Stimulated activated CD8-positive, alpha-beta memory T cell treated with anti-CD3 and anti-CD28 coated beads, Interleukin-15, amount 100 ng/mL, for 24 hours (primary cell): ENCODE measurements at places on chromosomes 1 and 21.

GRCh38 chr1:27572019-27572678, 31.8 kb downstream of the AHDC1 start:
- no peak for DNase-seq

GRCh38 chr1:204634260-204634910, 51.2 kb downstream of the LRRN2 start:
- no peak for DNase-seq

DNA sequence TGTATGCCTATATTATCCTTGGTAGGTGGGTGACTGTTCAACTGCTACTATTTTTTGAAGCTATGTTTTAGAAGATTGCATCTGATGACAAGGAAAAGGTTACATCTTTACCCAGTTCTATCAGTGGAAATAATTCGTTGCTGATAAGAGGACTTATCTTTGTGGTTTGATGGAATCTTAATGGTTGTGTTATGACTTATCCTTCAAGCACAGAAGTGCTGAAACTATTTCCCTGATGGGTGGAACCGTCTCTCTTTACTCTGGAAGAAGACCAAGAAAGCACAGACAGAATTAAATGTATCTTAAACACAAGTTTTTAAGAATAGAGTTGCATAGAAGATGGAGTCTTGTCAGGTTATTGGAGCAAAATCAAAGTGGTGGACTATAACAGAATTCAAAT, 437.7 kb upstream of the KAZN start:
- DNase-seq: no peak

DNA sequence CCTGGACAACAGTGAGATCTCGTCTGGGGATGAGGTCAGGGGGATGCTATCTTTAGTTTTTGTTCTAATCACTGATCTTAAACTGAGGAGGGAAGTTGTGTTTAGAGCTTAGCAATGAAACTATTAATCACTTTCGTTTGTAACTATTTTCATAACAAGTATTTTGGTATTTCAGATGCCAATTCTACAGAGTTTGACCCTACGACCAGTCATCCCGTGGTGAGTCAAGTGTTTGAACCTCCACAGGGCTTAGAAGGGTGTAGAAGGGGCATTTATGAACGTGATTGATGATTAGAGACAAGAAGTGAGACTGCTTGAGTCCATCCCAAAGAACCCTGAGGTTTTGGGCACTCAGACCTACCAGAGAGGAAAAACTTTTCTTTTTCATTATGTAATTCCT, 15.6 kb downstream of the SLFNL1 start:
- no peak for DNase-seq

- no peak for DNase-seq
These were observed 85.7 kb upstream of the ABCD3 start for GRCh38 chr1:94332516-94332915.

DNA sequence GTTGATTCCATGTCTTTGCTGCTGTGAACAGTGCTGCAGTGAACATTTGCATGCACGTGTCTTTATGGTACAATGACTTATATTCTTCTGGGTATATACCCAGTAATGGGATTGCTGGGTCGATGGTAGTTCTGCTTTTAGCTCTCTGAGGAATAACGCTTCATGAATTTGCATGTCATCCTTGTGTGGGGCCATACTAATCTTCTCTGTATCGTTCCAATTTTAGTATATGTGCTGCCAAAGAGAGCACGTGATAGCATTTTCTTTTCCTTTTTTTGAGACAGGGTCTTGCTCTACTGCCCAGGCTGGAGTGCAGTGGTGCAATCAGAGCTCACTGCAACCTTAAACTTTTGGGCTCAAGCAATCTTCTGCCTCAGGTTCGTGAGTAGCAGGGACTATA, 24.9 kb upstream of the MAP1LC3C start:
- no peak for DNase-seq

GRCh38 chr1:60415696-60416095, 342.1 kb upstream of the C1orf87 start:
- DNase-seq: no peak

GRCh38 chr1:64942675-64943074, 23.7 kb downstream of the JAK1 start:
- DNase-seq: no peak

DNA sequence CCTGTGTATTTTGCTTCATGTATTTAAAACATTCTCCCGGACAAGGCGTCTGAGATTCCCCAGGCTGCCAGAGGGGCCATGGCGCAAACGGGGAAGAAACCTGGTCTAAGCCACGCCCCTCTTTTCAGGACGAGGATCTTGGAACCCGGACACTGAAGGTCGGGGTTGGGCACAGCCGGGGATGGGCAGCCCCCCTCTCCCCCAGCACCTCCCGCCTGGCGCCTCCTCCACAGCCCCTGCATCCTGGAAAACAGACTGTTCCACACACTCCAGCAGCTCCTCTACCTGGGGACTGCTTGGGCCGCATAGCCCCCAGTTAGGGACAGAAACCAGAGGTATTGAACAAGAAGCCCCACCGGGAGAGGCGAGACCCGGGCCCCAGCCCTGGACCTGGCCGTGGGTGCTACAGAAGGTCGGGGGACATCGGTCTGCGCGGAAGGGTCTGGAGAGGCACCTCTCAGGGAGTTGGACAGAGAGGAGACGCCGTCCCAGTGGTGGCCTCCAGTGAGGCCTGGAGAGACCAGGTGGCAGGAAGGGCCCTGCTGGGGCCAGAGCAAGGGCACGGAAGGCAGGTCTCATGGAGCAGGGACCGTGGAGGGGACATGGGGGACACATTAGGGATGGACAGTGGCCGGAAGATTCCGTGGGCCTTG, 5.4 kb downstream of the TP73 start:
- DNase-seq: no peak

DNA sequence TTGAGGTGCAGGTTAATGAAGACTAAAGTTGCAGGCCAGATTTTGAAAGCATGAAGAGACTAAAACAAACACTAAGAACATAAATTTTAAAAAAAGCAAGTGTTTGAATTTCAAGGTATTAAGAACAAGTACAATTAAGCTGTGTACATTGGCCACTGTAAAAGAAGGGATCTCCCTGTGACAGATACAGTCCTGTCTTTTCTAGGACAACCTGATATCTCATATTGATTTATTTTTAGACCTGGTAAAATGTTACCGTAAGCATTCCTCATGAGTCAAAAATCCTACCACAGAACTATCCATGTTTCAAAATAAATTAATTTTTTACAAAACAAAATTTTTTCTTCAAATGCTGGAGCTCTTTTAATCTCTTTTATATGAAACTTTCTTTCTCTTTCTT, 39.4 kb downstream of the SLC22A15 start:
- no peak for DNase-seq

- DNase-seq: no peak
These were observed 14.0 kb downstream of the SLC37A1 start for GRCh38 chr21:42527489-42528158.

DNA sequence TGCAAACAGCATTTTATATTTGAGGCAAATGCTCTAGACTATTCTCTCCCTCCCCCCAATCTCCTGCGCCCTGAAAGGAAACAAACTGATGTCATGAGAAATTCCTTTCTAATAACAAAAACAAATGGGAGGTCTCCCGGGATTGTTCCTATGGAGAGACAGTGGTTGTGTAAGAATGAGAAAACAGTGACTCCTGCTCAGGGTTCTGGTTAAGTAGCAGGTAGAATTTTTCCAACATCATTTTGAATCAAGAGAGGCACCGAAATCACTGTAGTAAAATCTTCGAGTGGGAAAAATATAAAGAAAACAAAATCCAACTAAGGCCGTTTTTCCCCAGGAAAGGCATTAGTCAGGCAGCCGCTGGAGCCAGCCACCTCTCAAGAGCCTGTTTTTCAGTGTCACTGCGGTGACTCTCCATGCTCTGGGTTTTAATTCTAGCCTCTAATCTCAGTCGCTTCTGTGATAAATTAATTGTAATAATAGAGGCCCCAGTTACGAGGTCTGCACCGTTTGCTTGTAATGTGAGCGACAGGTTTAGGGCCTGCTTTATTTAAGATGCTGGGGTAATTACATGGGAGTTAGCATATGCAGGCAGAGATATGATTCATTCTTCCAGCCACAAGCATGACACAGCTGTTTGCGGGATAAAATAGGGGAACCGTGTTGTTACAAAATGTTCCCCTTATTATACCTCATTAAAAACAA, 80.3 kb downstream of the RNF220 start:
- no peak for DNase-seq

GRCh38 chr1:196678510-196678884, 26.7 kb downstream of the CFH start:
- no peak for DNase-seq

DNA sequence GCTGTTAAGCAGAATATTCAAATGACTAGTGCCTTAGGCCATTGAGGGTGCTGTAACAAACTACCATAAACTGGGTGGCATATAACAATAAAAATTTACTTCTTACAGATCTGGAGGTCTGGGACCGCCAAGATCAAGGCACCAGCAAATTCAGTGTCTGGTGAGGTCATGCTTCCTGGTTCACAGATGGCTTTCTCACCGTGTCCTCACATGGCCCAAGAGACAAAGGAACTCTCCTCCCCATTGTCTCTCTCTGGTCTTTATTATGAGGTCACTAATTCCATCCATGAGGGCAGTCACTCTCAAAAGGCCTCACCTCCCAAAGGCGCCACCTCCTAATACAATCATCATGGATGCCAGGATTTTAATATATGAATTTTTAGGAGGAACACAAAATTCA, 127.3 kb downstream of the GABPA start:
- no peak for DNase-seq

GRCh38 chr1:5532811-5533210, 459.4 kb downstream of the NPHP4 start:
- no peak for DNase-seq

DNA sequence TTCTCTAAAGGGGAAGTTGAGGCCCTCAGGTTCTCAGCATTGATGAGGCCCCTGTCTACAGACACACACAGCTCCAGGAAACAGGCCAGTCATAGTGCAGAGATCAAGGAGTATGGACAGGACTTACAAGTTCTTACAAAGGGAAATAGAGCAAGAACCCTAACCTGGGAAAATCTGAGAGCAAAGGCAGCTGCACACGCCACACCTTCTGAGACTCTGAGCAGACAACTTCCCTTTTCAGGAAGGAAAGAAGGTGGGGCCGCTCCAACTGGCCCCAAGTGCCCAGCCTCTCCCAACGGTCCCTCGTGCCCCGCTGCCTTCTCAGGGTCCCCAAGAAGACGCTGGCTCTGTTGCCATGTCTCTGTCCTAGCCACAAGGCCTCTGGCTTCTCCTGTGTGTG, 3.6 kb downstream of the NOC2L start:
- DNase-seq: no peak

GRCh38 chr1:10528066-10529014, 53.6 kb downstream of the PEX14 start:
- DNase-seq: no peak

GRCh38 chr21:15706696-15707095, 23.1 kb upstream of the USP25 start:
- no peak for DNase-seq

DNA sequence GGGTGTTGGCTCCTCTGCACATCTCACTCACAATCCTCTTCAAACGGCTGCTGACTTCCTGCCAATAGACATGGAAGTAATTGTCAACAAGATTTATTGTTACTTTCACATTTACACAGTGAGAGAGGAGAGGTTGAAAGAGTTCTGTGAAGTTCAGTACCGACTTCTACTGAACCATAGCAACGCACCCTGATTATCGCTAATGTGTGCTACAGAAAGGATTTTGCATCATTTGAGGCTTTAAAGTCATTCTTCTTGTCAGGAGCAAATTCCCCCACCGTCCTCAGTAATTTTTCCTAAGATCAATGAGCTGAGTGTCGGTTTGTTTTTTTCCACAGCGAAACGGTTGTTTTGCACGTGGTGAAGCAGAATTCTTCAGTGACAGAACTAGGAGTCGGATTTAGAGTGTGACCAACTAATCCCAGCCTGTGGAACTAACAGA, 361.0 kb downstream of the ADGRL2 start:
- DNase-seq: no peak

DNA sequence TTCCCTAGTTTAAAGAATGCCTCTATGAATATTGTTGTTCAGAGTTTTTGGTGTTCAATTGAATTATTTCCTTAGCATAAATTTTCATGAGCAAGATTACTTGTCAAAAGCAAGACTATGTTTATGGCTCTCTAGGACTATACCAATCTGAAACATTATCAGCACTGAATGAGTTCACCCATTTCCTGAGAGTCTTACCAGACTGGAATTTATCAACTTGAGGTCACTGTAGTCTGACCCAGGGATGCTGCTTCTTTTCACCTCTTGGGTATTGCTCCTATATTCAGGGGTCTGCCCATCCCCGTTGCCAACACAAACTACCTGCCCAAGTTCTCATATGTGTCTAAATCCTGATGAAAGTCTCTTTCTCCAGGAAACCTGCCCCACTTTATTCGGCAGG, 42.6 kb downstream of the OPTC start:
- DNase-seq: no peak

DNA sequence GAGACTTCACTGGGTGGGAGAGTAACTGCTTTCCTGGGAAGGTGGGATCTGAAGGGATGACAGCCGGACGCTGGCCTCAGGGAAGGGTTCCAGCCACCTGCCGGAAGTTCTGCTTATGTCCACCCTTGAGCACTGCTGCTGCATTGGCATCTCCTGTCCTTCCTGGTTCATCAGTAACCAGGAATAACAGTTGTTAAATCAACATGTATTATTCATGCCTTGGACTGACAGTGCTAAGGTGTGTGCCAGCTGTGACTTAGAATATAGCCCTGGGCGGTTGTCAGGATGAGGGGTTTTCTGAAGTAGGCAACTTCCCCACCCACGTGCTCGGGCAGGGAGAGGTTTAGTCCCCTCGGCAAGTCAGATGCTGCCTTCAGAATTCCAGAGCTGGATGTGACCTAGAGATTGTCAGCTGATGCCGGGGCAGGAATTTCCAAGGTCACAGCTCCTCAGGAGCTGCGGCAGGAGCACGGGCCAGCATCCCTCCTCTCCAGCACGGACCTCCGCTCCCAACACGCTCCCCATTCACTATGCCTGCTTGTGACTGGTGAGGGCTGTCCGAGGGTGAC, 17.9 kb downstream of the CLDN14 start:
- DNase-seq: no peak

GRCh38 chr1:115649964-115650363, 8.2 kb downstream of the VANGL1 start:
- DNase-seq: no peak

- DNase-seq: no peak
These were observed 190.2 kb upstream of the ADAMTS5 start for GRCh38 chr21:27157097-27157496.

GRCh38 chr1:164688791-164689190, 129.8 kb downstream of the PBX1 start:
- no peak for DNase-seq

- no peak for DNase-seq
These were observed 58.4 kb upstream of the RUNX1 start for GRCh38 chr21:35107520-35107919.

- DNase-seq: no peak
These were observed 1.0 kb upstream of the EFNA1 start for GRCh38 chr1:155126556-155127104.

DNA sequence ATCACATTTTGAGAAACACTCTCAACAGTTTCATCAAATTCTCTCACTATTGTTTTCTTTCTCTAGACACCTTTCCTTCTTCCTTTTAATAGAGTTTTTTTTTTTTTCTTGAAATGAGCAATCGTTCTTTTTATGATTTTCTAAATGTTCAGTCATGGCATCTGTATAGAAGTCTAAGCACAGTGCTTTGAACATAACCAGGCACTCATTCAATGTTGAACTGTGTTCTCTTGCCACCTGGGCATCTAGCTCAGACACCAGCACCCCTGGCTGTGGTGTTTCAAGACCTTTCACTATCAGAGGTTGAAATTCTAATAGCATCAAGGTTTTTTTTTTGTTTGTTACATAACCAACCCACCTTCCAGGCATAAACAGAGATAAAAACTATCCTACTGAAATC, 96.6 kb downstream of the DNM3 start:
- DNase-seq: no peak

- no peak for DNase-seq
These were observed 47.1 kb downstream of the DYRK1A start for GRCh38 chr21:37413553-37414291.
